ENCODE measurements at places on chromosomes 12 and 14. TPM values are rescaled to one million over a fixed set of nuclear protein-coding genes. Genes with fewer than 3 reads are reported as not detected.

The GRIP1 gene
- total RNA-seq: 9.2 TPM

The TMEM132D gene
- not detected for total RNA-seq

The KLHL33 gene
- total RNA-seq: not detected

The DCN gene
- total RNA-seq: 1.9 TPM

The TSPAN11 gene
- not detected for total RNA-seq

The APOF gene
- total RNA-seq: 0.10 TPM

The PMCH gene
- not detected for total RNA-seq

The RNFT2 gene
- total RNA-seq: 12.3 TPM

The ENDOU gene
- not detected for total RNA-seq

The PPP1R1A gene
- total RNA-seq: 0.23 TPM

The CMKLR1 gene
- 0.03 TPM for total RNA-seq

The PLEKHH1 gene
- 6.7 TPM for total RNA-seq

The MAP1LC3B2 gene
- total RNA-seq: 1.9 TPM

The COX14 gene
- total RNA-seq: 74.5 TPM

The WNT5B gene
- total RNA-seq: 36.9 TPM

The REP15 gene
- total RNA-seq: 1.9 TPM

The TAS2R9 gene
- total RNA-seq: not detected

The IFI27 gene
- total RNA-seq: 2.3 TPM

The KRT71 gene
- total RNA-seq: not detected

The NTS gene
- 1.5 TPM for total RNA-seq

The HPD gene
- 0.51 TPM for total RNA-seq

The LRRK2 gene
- 0.13 TPM for total RNA-seq

The GPR84 gene
- not detected for total RNA-seq

The TCP11L2 gene
- total RNA-seq: 3.5 TPM

The FRMD6 gene
- total RNA-seq: 40.7 TPM

The DDX51 gene
- total RNA-seq: 29.3 TPM

The CYP46A1 gene
- 0.36 TPM for total RNA-seq

The PROX2 gene
- total RNA-seq: not detected

The PNMA1 gene
- 49.7 TPM for total RNA-seq

The GRIN2B gene
- total RNA-seq: not detected

The KRT2 gene
- total RNA-seq: 0.33 TPM

The SNRPF gene
- 38.7 TPM for total RNA-seq

The SERPINA10 gene
- total RNA-seq: 0.03 TPM

The ADAMTS20 gene
- not detected for total RNA-seq

The ADCK1 gene
- total RNA-seq: 10.1 TPM

The KCNK10 gene
- total RNA-seq: 0.28 TPM

The USP15 gene
- 35.4 TPM for total RNA-seq

The HOXC9 gene
- total RNA-seq: 37.2 TPM

The TMEM229B gene
- total RNA-seq: 1.6 TPM

The AEBP2 gene
- 32.4 TPM for total RNA-seq

The PLCZ1 gene
- not detected for total RNA-seq

The ANO2 gene
- total RNA-seq: not detected

The DDX55 gene
- 46.3 TPM for total RNA-seq

The ZNF385A gene
- 5.9 TPM for total RNA-seq

The CARMIL3 gene
- total RNA-seq: 0.15 TPM

The RERGL gene
- not detected for total RNA-seq

The PRB2 gene
- not detected for total RNA-seq

The PTCSC3 gene
- not detected for total RNA-seq

The NFATC4 gene
- total RNA-seq: 0.36 TPM

The CLECL1 gene
- total RNA-seq: not detected

The KMT2D gene
- 64.7 TPM for total RNA-seq

The DPF3 gene
- not detected for total RNA-seq

The ASB2 gene
- total RNA-seq: 0.28 TPM

The GYS2 gene
- total RNA-seq: not detected
